Esophagus mucosa (tissue), 1 donor: ENCODE measurements at places on chromosomes 7 and 10. TPM values are rescaled to one million over a fixed set of nuclear protein-coding genes. Genes with fewer than 3 reads are reported as not detected.

- peak; percentile 55 for ATAC-seq
Observed at GRCh38 chr10:124524991-124525653, 63.5 kb downstream of the LHPP start.

- peak; percentile 72 for ATAC-seq
Observed at GRCh38 chr7:148304456-148304855, 286.1 kb upstream of the C7orf33 start.

Gene ASB15
- not detected for total RNA-seq

Gene NKX1-2
- 0.16 TPM for total RNA-seq
